B cell (primary cell): ENCODE measurements at places on chromosomes 3 and 15.

DNA sequence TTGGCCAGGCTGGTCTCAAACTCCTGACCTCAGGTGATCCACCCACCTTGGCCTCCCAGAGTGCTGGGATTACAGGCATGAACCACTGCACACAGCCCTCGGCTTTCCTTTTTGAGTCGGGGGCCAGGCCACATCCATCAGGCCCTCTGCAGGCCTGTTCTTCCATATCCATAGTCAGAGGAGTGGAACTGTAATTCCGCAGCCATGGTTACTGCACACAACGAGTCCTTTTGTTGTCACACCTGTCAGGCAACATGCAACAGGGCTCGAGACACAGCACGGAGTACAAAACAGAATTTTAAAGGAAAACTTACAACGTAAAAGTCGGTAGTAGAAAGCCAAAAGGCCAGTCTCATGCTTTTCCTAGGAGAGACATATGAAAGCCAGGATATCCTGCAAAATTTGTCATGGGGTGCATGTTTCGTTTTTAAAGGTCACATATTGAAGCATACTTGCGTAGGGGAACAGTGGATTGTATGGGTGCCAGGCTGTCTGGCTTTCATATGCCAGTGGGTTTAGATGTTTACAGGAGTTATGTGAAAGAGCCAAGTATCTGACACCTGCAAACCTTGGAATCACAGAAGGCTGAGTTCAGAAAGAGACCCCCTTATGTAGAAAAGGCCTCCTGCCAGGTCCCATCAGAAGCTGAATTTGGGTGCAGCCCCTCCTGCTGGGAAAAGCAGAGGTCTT is 63.2 kb upstream of the LPP start:
- DNase-seq, result no peak

DNA sequence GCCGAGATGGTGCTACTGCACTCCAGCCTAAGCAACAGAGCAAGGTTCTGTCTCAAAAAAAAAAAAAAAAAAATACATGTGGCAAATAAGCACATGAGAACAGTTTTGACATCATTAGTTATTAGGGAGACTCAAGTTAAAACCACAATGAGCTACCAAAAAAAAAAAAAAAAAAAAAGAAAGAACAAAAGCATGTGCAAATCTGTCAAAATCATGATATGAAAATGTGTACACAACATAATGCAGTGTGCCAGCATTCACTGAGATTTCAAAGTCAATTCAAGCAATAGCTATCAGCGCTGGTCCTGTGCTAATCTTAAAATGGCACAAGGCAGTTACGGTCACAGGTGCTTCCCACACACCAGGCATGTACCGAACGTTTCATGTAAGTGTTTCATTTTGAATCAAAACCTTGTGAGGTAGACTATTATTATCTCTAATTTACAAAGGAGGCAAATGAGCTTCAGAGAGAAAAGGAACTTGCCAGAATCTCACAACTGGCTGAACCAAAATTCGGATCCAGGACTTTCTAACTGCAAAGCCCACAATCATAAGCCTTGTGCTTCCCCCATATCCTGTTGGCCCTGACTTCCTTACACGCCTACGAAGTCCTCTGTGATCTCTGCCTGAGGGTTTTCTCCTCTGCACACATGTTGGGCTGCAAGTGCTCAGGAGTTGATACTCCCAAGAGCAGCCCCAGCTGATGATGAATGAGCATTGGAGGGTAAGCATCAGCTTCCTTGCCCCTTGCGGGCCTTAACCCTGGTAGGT is 200.1 kb upstream of the PROK2 start:
- DNase-seq, result peak; percentile 60

DNA sequence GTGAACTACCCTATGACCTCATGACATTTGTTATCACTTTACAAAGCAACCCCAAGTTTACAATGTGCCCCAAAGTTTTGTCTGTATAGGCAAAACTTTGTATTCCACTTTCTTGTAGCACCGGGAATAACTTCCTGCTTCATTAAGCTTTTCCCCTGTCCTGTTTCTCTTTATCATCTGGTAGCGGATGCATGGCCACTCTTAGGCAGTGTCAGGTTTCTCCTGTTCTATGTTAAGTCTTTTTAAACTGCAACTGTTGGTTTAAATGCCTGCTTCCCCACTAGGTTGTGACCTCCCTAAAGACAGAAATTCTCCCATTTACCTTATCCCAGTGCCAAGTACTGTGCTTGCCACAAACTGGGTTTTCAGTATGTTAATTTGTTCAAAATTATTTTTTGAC is 433.6 kb upstream of the DPH6 start:
- no peak for DNase-seq

GRCh38 chr3:90034038-90034437 is 926.6 kb downstream of the EPHA3 start:
- DNase-seq, result no peak

DNA sequence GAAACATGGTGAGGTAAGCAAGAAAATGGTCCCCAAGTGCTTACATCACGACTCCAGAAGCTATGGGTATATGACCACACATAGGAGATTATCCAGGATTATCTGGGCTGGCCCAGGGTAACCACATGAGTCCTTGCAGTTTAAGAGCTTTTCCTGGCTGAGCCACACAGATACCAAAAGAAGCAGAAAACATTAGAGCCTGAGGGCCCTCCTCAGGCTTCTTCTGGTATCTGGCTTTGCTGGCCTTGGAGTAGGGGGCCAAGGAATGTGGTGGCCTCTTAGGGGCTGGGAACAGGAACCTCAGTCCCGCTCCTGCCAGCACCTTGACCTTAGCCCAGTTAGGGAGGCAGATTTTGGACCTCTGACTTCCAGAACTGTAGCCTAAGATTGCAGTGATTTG is 259.1 kb downstream of the KCNMB2 start:
- no peak for DNase-seq

- DNase-seq, result no peak
Measured at GRCh38 chr3:880371-880770, 212.5 kb upstream of the CNTN6 start.

GRCh38 chr3:37223141-37223558 is 48.8 kb upstream of the LRRFIP2 start:
- DNase-seq, result no peak

DNA sequence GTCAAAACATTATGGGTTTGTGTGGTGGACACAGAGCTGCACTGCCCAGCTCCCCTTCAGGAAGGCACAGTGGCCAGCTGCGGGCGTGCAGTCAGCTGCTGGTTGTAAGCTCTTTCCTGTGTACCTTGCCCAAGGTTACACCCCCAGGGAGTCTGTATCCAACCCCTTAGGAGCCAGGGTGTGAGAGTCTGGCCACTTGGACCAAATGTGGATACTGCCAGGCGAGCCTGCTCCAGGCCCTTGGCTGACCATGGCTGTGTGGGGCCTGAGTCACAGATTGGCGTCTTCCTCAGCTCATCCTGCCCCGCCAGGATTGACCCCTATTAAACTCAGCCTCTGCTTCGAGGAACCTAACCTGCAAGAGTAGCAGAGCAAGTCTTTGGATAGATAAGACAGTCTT is 56.9 kb downstream of the ABHD5 start:
- no peak for DNase-seq

DNA sequence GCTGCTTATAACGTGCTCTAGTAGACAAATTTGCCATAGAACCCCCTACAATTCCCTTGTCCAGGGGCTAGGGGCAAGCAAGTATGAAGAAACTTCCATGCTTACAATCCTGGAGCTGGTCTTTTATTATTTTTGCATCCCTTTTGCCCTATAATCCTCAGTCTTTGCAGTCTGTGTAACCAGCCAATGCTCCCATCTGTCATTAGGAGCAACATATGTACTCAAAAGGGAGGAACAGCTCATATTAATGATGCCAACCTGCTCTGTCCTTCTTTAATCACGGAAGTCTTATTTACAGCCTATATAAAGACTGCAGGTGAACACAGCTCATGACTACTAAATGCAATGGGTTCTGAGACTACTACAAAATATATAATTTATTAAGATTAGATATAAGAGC is 263.3 kb downstream of the ZIC1 start:
- DNase-seq, result no peak

DNA sequence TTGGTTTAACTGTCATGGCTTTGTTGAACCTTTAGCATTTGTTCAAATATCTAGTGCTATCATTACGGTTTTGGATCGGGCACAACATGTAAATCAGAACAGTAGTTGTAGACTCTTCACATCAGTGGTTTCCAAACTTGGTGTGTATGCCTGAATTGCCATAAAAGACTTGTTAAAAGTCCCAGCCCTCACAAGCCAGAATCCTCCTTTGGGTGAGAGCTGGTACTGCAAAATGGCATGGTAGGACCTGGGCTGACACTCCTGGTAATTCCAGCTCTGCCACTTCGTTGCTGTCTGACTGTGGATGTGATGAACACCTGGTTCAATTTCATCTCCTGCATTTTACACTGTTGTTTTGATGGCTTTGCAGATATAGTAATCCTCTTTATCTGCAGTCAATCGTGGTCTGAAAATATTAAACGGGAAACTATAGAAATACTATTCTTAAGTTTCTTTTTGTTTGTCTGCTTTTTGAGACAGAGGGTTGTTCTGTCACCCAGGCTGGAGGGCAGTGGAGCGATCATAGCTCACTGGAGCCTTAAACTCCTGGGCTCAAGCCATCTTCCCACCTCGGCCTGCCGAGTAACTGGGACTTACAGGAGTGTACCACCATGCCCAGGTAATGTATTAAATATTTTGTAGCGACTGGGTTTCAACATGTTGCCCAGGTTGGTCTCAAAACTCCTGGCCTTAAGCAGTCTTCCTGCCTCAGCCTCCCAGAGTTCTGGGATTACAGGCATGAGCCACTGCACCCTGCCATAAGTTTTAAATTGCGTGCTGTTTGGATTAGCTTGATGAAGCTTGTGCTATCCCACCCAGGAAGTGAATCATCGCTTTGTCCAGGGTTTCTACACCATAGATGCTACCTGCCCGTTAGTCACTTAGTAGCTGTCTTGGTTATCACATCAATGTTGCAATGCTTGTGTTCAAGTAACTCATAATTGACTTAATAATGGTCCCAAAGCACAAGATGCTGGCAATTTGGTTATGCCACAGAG is 61.6 kb downstream of the RAB7A start:
- DNase-seq, result peak; percentile 68

DNA sequence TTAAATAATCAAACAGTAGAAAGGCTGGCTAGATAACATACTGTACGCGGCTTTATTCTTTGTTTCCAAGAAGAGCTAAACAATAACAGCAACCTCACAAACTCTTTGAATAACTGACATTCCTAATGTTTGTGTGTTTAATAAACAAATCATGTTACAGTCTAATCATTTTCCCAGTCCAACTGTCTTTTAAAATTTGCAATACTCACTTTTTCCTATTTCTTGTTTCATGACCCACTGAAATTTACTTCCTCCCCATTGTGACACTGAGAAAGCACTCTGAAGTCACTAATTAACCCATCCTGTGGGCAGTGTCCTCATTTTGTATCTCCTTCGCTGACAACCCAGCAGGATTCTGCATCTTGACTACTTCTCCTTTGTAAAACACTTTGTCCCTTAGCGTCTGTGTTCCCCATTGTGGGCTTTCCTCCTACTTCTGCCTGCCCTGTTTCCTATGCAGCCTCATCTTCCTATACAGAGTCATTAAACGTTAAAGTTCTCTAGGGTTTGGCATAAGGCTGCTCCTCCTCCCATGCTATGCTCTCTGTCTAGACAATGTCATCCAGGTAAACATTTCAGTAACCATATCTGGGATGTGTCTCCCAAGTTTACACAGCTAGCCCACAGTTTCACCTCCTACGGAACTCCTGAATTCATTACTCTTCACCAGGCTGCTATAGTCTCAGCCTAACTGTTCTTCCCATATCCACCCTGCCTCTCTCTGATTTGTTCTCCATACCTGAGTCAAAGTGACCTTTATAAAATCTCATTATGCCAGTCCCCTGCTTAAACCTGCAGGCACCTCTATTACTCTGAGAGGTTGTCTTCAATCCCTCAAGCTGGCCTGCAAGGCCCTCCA is 148.9 kb downstream of the GREM1 start:
- no peak for DNase-seq

- no peak for DNase-seq
Measured at GRCh38 chr3:191221638-191222037, 22.6 kb downstream of the OSTN start.

DNA sequence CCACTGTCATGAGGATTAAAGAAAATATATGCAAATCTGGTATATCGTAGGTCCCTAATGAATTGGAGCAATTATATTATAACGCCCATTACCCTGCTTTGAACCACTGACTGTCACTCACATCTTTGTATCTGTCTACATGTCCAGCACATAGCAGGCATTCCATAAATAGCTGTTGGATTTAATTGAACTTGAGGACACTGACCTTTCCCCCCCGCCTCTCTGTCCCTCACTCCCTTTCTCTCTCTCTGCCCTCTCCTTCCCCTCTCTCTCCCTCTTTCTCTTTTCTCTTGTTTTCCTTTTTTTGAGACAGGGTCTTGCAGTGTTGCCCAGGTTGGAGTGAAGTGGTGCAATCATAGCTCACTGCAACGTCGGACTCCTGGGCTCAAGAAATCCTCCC is 233.0 kb downstream of the CD47 start:
- no peak for DNase-seq

DNA sequence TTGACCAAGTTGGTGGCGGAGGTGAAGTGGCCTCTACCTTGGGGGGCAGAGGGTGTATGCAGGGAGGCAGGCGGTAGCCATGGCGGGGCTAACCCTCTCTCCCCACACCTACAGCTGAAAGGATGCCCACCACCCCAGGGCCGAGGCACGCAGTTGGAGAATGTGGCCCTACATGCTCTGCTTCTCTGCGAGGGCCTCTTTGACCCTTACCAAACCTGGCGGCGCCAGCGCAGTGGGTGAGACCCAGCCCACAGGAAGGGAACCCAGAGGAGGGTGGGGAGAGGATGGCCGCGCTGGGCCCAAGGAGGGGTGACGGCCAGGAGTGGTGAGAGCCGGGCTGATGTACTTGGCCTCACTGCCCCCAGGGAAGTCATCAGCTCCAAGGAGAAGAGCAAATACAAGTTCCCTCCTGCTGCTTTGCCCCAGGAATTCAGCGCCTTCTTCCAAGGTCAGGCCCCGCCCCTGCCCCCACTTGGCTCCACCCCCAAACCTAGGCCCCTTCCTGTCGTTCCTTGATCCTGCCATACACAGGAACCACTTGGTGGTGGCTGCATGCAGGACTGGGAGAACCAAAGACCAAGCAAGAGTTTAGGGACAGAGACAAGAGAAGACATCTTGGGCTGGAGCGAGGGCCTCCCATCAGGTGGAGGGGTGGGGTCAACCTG is 9.8 kb downstream of the NBEAL2 start:
- no peak for DNase-seq

- DNase-seq, result no peak
Measured at GRCh38 chr3:172018364-172018763, 21.0 kb upstream of the FNDC3B start.

GRCh38 chr15:94287794-94288246 is 56.5 kb downstream of the MCTP2 start:
- peak; percentile 91 for DNase-seq

GRCh38 chr15:36658898-36659639 is 79.6 kb downstream of the CDIN1 start:
- no peak for DNase-seq

- DNase-seq, result peak; percentile 20
Measured at GRCh38 chr3:53495146-53495519, 722 bp downstream of the CACNA1D start.

- no peak for DNase-seq
Measured at GRCh38 chr15:40921949-40922607, 7.1 kb upstream of the DLL4 start.
